ENCODE measurements at places on chromosomes 5 and 9.

GRCh38 chr9:136117291-136117915, 1.3 kb downstream of the TMEM250 start:
- DNase-seq: no peak

DNA sequence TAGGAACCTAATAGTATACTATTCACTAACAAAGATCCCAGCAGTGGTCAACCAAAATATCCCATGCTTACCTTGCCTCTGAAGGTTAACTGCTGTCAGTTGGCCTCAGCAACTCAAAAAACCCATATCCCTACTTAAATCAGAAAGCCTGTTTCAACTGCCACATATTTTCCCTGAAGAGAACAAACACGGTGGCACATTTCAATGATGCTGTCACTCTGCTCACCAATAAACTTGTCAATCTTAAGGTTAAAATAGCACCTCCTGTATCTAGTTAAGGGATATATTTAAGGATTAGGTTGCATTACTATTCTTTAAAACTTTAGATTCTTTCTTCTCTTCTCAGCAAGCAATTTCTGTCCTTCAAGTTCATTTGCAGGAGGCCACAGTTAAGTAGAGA, 986.9 kb downstream of the CDH18 start:
- DNase-seq: no peak

DNA sequence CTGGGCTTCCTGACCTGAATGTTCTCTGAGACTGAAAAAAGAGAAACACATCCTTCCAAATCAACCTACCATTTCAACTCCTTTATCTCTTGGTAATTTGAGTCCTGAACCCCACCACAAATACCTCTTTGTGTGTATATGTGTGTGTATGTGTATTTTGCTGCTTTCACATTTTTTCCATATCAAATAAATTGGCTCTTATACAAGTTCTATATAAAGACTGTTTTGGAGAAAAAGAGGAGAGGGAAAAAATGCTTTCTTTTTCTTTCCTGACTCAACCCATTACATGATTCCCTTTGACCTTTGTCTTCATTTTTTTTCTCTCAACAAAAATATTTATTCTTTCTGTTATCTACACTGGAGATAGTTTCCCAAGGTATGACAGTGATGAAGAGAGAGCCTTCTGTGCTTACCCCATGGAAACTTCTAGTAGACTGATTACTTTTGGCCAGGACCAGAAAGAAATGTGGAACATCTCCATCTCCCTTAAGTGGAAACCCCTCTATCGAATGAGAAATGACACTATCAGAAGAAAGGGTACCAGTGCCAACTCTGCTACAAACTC, 85.3 kb downstream of the PAPPA start:
- DNase-seq: no peak

- peak; percentile 26 for DNase-seq
Observed at GRCh38 chr9:78121488-78121887, 89.9 kb upstream of the GNAQ start.

- DNase-seq: no peak
Observed at GRCh38 chr9:127769929-127770582, 8.4 kb downstream of the SH2D3C start.

GRCh38 chr5:108548684-108549596, 167.0 kb upstream of the FBXL17 start:
- DNase-seq: no peak

GRCh38 chr5:124040799-124041198, 528.8 kb downstream of the CSNK1G3 start:
- no peak for DNase-seq

- DNase-seq: no peak
Observed at GRCh38 chr9:126860757-126861466, 473 bp downstream of the ZBTB34 start.

DNA sequence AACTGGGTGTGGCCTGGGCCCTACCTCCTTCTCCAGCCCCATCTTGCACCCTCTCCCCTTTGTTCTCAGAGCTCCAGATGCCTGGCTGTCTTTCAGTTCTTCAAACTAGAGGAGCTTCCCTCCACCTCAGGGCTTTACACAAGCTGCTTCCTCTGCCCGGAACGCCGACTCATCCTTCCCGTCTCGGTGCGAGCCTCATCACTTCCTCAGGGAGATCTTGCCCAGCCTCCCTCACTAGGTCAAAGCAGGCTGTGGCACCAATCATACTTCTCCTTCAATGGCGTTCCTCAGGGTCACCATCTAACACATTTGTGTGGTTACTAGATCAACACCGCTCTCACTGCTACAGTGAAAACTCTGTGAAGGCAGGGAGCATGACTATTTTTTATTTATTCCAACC, 56.2 kb upstream of the ZSWIM6 start:
- no peak for DNase-seq

DNA sequence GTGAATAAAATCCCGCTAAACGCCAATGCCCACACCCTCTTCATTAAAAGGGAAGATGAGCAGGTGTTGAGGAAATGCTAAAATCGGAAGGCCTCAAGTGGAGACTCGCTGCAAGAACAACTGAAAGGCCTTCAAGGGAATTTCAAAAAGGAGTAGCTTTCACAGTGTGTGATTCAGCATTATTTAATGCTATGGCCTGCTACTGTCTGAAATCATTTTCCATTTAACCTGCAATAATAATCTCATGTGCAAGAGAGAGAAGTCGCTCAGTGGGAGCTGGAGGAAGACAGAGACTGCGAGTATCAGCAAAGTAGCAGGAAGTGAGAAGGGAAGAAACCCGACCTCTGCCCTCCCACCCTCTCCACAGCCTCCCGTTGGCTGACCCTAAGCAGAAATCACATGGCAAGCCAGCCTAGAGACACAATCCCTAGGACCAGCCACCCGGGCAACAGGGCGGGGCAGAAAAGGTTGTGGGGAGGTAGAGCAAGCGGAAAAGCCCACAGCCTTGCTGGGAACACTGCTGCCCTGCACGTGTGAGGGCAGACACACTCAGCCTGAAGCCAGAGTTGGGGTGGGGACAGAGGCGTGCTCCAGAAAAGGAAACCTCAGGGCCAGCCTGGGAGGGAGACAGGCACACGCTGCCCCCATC, 39.9 kb upstream of the CTSL start:
- no peak for DNase-seq

DNA sequence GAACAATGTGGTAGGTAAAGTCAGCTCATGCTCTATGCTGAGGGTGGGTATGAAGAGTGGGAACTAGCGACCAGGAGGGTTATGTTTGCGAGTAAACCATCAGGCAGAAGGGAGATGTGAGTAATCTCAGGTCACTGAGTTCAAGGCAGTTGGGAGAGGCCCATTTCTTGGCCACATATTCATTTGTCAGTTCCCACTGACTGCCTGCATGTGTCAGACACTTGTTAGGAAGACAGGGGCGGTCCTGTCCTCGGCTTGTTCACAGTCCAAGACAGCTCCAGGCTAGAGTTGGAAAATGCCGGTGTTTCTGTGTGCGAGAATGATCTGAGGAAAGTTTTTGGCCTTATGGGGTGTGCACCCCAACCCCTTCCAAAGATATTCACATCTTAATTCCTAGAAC, 48.6 kb upstream of the GDNF start:
- no peak for DNase-seq

DNA sequence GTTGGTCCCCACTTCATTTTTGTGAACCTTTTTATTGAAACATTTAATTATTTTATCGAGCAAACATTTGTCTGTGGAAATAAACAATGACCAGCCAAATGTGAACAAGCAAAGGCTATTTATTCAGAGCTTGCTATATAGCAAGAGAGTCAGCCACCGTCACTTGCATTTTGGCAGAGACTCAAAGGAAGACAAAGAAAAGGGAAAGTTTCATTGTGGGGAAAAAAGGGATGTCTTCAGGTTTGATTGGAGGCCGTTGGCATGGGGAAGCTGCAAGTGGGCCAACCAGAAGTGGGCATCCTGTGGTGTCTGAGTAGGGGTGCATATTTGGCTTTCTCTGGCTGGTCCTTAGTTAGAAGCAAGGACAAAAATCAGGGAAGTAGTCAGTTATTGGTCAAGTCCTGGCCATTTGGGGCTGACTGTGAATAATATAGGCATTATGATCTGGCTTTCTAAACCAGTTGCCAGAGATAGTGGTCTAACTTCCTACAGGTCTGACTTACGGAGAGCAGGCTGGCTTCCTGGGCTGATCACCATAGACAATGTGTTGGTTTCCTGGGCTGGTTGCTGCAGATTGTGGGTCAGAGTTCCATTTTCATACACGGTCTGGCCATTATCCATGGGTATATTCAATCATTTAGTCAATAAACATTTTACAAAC, 16.6 kb downstream of the ENC1 start:
- DNase-seq: no peak

- no peak for DNase-seq
Observed at GRCh38 chr5:168674893-168675482, 95.8 kb upstream of the PANK3 start.
